Umbilical cord (tissue), 2 donors: ENCODE measurements at places on chromosomes 4 and X.

DNA sequence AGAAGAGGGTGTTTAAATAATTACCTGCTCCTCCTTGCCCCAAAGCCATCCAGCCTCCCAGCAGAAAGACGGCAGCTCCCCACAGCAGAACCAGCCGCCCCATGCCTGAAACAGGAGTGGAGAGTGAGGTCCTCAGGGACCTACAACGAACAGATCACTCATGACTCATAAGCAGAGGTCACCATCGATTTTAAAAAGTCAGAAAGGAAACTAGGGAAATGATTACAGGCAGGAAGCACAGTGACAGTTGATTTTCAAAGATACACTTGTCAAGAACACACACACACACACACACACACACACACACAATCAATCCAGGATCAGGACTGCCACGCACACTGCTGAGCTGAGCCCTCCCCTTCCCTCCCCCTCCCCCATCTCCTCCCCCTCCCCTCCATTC, at the start of gene CRLF2:
Gene CRLF2, minus strand, starts transcription at position 118 of the 400 bp plus-strand sequence. Its CDS starts 15 bp downstream, at position 103.
- no peak for DNase-seq

DNA sequence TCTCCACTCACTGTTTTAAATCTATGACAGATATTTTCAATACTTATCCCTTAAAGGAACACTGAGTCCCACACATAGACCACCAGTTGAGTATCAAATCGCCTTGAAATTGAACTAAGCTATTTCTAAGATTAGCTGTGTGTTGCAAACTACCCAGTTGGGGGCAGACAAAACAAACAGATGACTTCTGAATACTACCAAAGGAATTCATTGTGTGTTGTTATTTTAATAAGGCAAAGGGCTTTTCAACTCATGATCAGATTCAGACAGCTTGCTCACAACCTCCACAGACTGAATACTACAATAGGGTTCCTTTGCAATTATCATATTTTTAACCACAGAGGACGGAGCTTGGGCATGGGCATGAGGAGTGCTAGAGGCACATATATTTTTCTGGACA, 283.0 kb upstream of the GPC4 start:
- no peak for DNase-seq

DNA sequence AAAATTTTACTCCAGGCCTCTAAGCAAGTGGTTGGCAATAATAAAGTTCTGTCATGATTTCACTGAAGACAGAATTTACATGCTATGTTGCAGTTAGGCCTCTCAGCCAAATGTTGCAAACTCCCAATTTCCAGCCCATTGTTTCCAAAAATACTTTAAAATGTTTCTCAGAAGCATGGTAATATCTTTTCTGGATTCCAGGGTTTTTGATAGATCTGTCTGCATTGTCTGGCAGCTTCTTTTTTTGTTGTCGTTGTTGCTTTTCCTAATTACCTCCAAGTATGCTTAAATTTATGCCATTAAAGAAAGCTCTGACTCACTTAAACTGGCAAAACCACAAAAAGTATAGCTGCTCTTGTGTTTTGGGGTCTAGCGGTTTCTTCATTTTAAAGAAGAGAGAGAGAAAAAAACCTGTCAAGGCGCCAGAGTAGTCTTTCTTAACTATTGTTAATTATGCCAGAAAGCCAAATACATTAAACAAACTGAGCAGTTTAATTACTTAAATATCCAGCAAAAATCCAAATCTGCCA, 97.0 kb downstream of the AGTR2 start:
- DNase-seq, result no peak

- no peak for DNase-seq
Measured at GRCh38 chr4:101236097-101236496, 111.2 kb downstream of the PPP3CA start.

GRCh38 chrX:41082783-41083182, 2.5 kb upstream of the USP9X start:
- DNase-seq, result no peak

- DNase-seq, result no peak
Measured at GRCh38 chr4:110945600-110945999, 322.7 kb upstream of the PITX2 start.

DNA sequence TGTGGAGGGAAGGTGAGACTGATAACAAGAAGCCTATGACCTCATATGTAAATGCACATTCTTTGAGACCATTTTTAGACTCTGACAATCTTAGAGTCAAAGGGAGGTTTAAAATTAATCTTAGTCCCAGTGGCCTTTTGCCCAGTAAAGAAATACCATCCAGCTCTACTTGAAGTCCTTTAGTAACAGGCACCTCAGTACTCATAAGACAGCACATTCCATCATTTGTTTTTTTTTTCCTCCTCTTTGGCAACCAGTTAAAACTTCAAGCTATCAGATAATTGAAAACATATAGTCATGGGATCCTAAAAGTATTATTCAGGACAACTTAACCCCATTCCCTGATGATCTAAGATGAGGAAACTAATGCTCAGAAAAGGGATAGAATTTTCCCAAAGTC, 4.6 kb downstream of the EDA2R start:
- DNase-seq, result no peak

DNA sequence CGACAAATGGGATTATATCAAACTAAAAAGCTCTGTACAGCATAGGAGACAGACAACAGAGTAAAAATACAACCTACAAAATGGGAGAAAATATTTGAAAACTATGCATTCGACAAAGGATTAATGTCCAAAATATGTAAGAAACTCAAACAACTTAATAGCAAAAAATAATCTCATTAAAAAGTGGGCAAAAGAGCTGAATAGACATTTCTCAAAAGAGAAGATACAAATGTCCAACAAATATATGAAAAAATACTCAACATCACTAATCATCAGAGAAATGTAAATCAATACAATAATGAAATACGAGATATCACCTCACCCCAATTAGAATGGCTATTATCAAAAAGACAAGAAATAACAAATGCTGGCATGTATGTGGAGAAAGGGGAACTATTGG, 272.9 kb downstream of the KLHL13 start:
- no peak for DNase-seq

DNA sequence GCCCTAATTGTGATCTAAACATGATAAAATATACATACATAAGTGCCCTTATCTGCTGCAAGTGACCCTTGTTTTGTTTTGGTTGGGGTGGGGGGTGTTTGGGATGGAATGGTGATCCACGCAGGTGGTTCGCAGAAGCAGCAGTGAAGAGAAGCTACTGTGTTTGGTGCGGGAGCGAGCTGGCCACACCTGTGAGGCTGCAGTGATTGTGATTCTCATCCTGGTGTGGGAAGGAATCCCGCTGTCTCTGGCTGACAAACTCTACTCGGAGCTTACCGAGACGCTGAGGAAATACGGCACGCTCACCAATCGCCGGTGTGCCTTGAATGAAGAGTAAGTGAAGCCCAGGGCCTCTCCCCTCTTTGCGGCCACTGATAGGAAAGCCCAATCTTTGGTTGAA, 96.8 kb downstream of the TET2 start:
- DNase-seq, result no peak

GRCh38 chrX:43450355-43450754, 205.7 kb upstream of the MAOA start:
- no peak for DNase-seq

GRCh38 chrX:18674417-18674787, 2.5 kb upstream of the RS1 start:
- DNase-seq, result no peak

DNA sequence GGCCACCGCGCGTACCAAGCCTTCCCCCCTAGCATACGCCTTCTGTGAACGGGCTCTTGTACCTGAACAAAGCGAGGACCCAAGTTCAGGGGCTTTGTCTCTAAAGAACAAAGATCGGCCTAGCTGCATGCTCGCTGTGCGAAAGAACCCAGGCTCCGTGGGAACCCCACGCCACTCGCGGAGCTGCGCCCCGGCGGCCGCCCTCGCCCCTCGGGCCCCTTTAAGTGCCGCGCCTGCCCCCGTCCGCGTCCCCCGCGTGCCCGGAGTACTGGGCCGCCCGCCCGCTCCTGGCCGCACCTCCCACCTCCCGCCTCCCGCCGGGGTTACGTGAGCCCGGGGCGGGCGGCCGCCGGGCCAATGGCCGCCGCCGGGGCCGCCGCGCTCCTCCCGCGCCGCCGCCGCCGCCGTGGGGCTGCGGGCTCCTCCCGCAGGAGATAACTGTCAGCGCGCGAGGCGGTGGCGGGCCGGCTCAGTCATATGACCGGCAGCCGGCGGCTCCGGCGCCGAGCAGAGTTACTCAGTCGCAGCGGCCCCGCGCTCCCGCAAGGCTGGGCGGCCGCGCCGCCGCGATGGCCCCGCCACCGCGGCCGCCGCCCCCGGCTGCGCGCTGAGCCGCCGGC, at the start of gene FNIP2:
Gene FNIP2, plus strand, starts transcription at position 472 of the 620 bp plus-strand sequence. CDS start 187 bp downstream, outside the sequence.
- peak; percentile 84 for DNase-seq

- peak; percentile 98 for DNase-seq
Measured at GRCh38 chr4:156169011-156169410, 215.3 kb upstream of the CTSO start.

GRCh38 chr4:152643153-152644035, 36.4 kb downstream of the TMEM154 start:
- no peak for DNase-seq

- no peak for DNase-seq
Measured at GRCh38 chr4:140793291-140793690, 37.1 kb upstream of the TBC1D9 start.

GRCh38 chrX:25596921-25597320, 541.2 kb upstream of the MAGEB18 start:
- DNase-seq, result peak; percentile 35

- DNase-seq, result no peak
Measured at GRCh38 chr4:24245491-24245820, 338.9 kb downstream of the DHX15 start.

DNA sequence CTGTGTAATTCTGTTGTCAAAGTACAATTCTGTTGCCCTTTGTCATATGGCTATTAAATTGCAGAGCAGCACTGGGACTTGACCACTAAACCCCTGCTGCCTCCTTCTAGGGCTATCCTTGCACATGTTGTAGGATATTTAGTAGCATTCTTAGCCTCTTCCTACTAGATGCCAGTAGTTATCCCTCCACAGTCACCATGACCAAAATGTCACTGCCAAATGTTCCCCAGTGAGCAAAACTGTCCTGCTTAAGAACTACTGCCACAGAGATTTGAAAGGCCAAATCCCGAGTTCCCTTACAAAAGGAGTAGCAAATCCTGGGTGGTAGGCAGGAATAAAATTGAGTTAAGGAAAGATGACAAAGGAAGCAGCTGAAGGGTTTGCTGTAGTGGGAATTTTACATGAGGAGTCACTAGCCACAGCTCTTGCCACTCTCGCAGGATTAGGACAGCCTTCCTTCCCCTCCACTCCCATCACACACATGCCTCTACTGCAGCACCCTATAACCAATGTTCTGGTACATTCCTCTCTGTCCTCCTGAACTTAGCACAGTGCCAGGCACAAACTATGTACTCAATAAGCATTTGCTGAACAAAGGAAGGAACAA, 8.4 kb downstream of the APBB2 start:
- no peak for DNase-seq

- DNase-seq, result no peak
Measured at GRCh38 chr4:66376921-66377320, 706.6 kb upstream of the EPHA5 start.

DNA sequence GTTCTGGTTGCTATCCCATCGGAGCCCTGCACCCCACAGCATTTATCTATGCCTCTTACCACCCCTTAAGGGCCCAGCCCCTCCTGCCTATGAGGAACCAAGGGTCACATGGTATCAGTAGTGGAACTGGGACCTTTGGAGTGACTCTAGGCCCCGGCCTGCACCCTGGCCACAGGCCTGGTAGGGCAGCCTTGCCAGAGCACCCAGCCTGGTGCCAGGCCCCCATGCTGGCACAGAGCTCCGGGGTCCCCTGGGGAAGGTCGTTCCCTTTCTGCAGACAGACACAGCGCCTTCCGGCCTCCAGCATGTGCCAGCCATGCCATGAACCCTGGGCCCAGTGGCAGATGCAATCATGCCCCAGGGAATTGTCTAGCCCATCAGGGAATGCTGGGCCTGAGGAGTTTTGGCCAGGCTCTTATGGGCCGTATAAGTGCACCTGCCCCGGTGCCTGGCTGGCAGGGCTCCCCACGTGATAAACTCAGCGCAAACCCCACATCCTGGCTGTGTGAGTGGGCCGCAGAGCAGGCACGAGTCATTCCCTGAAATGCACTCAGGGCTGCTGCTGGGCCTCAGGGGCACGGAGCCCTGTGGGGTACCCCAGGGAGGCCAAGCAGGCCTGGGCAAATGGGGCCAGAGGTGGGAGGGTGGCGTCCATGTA, 19.8 kb upstream of the ADD1 start:
- DNase-seq, result no peak

GRCh38 chrX:41733939-41734338, 10.0 kb downstream of the GPR82 start:
- peak; percentile 7 for DNase-seq

DNA sequence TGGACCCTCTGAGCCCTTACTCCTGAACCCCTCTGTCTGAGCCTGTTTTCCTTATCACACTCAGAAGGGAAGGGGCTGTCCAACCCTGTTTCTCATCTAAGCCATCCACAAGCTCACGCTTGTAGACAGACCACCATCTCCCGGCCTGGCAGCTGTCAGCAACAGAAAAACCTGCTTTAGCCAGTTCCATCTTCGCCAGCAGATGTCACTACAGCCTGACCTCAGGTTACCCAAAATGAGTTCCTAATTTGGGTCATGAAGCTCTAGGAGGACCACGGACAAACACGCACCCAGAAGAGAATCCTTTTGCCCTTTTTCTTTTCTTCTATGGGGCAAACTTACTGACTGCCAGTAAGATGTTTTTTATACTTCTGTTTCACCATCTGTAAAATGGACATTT, 445.4 kb downstream of the BCOR start:
- no peak for DNase-seq

DNA sequence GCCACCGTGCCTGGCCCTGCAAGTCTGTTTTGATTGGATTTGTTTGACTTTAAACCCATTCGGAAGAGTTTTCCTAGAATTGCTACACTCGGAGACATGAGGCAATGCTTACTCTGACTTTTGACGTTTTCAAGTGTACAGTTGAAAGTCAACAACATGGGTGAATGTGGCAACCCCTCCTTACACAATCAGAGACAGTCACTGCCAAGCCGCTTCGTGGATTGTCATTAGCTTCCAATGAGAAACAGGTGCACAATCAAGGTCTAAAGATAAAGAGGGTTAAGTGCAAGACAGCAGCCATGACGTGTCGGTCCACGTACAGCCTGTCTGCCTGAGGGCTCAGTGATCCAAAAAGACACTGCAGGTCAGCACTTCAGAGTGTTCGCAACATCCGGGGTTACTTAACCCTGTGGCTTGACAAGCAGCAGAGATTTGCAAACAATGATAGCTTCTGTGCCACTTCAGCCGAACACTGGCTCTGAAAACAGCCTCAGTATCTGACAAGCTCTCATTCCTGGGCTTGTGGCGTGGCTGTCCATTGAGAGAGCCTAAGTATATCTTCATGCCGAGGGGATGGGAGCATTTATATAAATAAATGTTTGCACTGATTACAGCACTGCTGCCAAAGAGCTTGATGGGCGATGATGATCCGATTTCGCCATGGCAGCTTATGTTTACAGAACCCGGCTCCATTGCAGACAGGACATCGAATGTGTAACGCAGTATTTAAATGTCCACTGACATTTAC, 180.0 kb downstream of the DHRSX start:
- DNase-seq, result peak; percentile 1

DNA sequence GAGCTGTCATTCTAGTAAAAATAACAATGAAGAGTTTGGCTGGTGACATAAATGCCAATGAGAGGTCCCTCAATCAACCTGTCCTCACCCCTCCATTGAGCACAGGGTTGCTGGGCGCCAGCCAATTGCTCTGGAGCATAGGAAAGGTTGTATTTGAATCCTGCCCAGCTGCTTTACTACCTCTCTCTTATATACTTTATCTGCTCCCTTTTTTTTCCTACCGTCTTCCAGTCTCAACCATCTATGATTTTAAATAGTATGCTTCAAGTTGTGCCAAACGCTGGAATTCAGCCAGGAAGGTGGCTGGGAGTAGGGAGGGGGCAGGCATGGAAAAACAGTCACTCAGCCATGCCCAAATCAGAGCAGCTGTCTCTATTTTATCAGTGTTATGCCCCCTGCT, 153.8 kb downstream of the NR3C2 start:
- no peak for DNase-seq
